ENCODE measurements at places on chromosomes 6 and 20. TPM values are rescaled to one million over a fixed set of nuclear protein-coding genes. Genes with fewer than 3 reads are reported as not detected.

DNA sequence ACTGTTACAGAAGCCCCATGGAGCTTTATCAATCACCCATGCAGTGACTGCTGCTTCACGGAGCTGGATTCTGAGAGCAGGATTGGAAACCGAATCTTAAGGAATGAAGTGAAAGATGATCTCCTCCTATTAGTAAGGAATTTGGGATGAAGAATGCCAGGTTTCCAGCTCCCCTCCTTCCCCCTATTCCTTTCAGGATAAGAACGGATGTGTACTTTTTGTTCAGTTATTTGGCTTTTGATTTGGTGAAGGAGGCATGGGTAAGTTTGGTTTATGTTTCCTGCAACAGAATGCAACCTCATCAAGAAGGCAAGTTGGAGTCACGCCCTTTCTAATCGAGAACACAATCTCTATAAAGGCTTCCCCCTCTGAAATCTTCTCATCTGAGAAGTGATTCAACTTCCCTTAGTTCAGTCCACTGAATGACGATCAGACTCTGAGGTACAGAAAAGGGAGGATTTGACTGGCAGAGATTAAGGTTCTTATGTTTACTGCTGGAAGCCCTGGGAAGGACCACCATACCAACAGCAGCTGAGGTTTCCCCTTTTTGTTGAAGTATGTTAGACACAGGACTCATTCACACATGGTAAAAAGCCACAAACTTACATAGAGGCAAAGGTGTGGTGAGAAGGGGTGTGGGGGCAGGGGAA, 5.5 kb downstream of the ELMO2 start:
- H3K4me3 ChIP-seq, result no peak overlapping the region
- DNase-seq, result peak; percentile 23
- peaks cover 1% of the 10 kb centered on the region for H3K36me3 ChIP-seq
- H3K27me3 ChIP-seq, result no peaks in the 10 kb centered on the region
- peaks cover 29% of the 10 kb centered on the region for H3K4me1 ChIP-seq

DNA sequence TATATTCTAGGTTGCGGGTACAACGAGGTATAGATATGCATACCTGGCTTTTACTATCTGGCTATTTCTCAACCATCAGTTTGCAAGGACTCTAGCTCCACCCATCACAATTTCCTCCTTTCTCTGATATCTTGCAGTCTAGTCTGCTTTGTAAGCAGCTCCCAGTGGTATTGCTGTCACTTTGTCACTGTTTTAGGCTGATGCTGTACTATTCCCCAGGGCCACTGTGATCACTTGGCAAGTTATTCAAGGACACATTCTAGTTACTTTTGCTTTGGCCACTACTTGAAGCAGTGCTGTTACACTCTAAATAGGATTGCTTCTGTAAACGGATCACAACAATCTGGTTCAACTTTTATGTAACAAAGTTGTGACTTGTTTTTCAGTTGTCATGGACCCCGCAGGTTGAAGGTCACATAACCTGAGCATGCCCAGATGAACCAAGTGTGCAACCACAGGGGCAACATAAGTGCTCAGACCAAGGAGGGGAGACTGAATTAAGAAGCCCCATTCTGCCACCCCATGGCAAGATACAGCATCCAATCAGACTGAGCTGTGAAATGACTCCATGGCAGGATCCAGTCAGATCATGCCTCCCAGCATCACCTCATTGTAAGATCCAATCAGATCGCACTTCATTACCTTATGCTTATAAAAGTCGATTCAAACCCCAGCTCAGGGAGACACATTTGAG, 588.4 kb upstream of the CITED2 start:
- no peaks in the 10 kb centered on the region for H3K36me3 ChIP-seq
- DNase-seq, result peak; percentile 9
- H3K27ac ChIP-seq, result no peak overlapping the region
- no peak overlapping the region for H3K4me3 ChIP-seq
- no peaks in the 10 kb centered on the region for H3K27me3 ChIP-seq

DNA sequence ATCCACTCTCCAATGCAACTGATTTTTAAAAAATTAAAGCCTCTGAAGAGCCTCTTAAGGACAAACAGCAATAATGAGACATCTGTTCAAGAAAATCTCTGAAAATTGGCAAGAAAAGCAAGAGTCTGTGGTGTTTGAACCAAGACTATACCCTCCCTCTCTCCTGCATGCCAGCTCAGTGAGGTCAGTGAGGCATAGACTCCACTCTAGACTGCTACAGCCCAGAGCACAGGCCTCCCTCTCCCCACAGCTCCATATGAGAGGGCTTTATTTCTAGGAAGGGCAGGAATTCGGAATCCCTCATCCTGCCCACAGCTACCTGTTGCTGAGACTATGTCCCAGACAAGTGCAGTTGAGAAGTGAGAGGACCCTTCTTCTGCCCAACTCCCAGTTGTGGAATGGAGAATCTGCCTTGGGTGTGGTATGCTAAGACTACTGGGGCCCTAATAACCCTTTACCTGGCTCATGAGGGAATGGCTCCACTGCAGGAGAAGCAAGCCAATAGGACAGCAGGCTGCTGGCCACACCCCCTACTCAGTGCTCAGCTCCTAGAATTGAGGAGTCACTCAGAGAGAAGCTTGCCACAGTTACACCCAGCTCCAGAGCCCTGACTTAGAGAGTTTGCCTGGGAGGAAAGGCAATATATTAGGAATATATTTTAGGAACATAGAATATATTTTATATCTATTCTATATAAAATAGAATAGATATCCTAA, 22.7 kb upstream of the HLA-DQA1 start:
- H3K4me1 ChIP-seq, result peaks cover 26% of the 10 kb centered on the region
- H3K27me3 ChIP-seq, result no peaks in the 10 kb centered on the region
- no peak for DNase-seq
- H3K27ac ChIP-seq, result no peak overlapping the region
- H3K36me3 ChIP-seq, result no peaks in the 10 kb centered on the region
- no peak overlapping the region for H3K4me3 ChIP-seq

The WFDC8 gene
- total RNA-seq, result not detected

The MRAP2 gene
- not detected for total RNA-seq

GRCh38 chr20:59247731-59248684, 52.4 kb upstream of the EDN3 start:
- H3K27ac ChIP-seq, result no peak overlapping the region
- no peaks in the 10 kb centered on the region for H3K27me3 ChIP-seq
- peaks cover 4% of the 10 kb centered on the region for H3K4me1 ChIP-seq
- no peak for DNase-seq

DNA sequence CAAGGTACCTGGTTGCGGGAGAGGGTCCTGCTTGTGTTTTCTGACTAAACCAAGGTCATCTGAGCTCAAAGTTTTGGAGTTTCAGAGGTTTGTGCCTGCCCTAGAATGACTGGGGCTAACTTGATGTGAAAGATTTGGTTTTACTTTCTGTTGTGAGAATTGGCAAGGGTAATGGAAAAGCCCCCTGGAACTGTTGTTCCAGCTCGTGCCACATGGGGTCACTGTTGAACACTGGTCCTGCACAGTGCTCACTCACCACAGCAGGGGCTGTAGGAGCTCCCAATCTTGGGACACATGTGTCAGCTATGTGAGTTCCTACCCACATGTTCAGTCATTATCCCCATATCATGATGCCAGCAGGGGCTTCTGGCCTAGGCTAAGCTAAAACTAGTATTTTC, 6.5 kb downstream of the TGM6 start:
- H3K4me3 ChIP-seq, result no peak overlapping the region
- H3K27ac ChIP-seq, result no peak overlapping the region

The FILIP1 gene
- total RNA-seq, result not detected

The KCNQ5 gene
- total RNA-seq, result 10.4 TPM

DNA sequence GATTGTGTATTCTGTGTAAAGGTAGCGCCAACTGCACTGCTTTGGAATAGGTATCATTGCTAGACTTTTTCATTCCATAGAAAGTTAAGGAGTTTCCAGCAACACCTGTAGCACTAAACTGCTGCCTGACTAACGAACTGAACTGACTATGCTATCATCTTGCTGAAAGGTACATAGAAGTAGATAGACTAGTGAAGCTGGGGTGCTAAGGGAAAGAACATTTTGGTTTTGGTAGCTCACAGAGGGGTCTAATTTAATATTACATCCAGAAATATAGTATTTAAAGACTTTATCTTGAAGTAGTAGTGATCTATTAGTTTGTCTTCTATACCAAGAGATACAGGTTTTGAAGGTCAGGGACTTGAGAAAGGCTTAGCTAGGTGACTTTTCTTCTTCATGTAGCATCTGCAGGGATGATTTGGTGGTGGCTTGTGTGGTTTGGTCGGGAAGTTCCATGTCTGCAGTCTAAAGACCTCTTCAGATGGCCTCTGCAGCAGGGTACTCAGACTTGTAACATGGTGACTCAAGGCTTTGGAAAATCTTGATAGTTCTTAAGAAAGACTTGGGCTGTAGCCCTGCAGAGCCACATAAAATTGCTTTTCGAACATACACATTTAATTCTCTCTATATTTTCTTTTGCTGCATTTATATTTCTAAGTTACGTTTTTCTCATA, 10.2 kb downstream of the SENP6 start:
- no peak for DNase-seq
- no peak overlapping the region for H3K27ac ChIP-seq
- H3K36me3 ChIP-seq, result no peaks in the 10 kb centered on the region
- peaks cover 62% of the 10 kb centered on the region for H3K4me1 ChIP-seq
- H3K4me3 ChIP-seq, result no peak overlapping the region

DNA sequence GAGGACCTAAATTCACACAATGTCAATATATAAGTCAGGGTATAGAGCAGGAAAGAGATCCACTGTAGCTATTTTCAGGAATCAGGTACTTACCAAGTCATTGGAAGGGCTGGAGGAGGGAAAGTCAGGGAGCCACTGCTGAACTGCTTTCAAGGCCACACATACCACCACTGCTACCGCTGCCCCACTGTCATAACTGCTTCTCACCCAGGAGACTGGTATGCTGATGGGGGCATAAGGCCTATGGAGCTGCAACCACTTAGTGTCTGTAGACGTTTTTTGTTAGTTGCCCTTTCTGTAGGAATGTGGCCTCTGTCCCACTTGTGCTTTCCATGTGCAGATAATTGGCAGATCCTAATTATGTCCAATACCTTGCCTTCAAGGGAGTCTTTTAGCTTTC, 5.4 kb downstream of the SMAP1 start:
- H3K36me3 ChIP-seq, result peaks cover 2% of the 10 kb centered on the region
- no peak overlapping the region for H3K4me3 ChIP-seq
- peaks cover 16% of the 10 kb centered on the region for H3K4me1 ChIP-seq
- DNase-seq, result no peak
- no peak overlapping the region for H3K27ac ChIP-seq

DNA sequence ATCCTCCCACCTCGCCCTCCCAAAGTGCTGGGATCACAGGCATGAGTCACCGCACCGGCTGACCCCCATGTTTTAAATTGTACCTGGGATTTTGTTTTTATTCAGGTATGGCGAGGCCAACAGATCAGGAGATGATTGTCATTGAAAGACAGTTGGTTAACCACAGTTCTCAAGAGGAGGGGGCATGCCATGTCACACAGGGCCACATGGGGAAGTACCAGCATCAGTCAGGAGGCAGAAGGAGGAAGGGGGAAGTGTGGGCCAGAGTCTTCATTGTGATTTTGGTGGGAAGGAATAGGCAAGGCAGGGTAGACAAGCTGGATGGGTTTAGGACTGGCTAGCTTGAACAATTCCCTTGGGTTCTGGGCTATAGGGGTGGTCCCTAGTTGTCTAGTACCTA, 9.9 kb upstream of the MMP9 start:
- H3K36me3 ChIP-seq, result no peaks in the 10 kb centered on the region
- H3K4me3 ChIP-seq, result no peak overlapping the region
- H3K27me3 ChIP-seq, result no peaks in the 10 kb centered on the region
- peaks cover 30% of the 10 kb centered on the region for H3K4me1 ChIP-seq
- H3K27ac ChIP-seq, result no peak overlapping the region
- DNase-seq, result peak; percentile 64

GRCh38 chr6:124076336-124077048, 272.8 kb downstream of the NKAIN2 start:
- H3K36me3 ChIP-seq, result no peaks in the 10 kb centered on the region
- DNase-seq, result no peak
- H3K27ac ChIP-seq, result no peak overlapping the region

The SUMO4 gene
- 9.5 TPM for total RNA-seq

All from B cell (primary cell).